ENCODE measurements at places on chromosomes 2 and 18.

GRCh38 chr2:226337941-226338600 is 461.5 kb downstream of the IRS1 start:
- no peak for DNase-seq

DNA sequence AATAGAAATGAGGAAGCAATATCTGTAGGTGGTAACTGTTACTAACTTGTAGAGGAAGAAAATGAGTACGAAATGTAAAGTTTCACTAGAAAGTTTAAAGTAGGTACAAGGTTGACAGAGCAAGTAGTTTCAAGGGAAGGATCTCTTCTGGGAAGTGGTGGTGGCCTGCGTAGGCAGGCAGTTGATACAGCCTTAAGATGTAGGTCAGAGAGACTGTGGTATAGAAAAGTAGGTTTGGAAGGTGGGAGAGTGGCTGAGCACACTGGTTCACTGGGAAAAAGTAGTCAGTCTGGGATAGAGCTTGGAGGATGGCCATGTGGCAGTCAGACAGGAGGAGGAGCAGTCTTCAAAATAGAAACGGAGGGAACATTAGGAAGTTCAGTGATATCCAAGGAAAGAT is 23.5 kb downstream of the KDM3A start:
- DNase-seq = no peak

DNA sequence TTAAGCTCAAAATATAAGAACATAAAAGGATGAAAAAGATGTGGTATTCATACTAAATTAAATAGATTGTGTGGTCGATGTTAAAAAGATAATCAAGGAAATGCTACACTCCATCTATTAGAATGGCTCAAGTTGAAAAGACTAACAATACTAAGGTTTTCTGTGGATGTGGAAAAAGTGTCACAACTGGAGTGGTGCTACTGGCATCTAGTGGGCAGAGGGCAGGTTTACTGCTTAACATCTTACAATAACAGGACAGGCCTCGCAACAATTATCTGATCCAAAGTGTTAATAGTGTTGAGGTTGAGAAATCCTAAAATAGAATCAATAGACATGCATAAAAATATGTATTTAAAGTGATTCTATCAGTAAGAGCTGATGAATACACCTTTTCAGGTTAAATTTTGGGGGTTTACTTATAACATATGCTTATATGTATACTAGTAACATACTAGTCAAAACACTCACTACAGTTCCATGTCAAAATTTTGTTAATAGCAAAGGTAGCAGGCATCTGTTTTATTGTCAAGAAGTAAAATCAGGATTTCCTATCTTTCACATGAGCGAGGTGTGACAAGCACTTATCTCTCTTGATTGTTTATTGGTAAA is 91.5 kb upstream of the TMEFF2 start:
- peak; percentile 64 for DNase-seq

DNA sequence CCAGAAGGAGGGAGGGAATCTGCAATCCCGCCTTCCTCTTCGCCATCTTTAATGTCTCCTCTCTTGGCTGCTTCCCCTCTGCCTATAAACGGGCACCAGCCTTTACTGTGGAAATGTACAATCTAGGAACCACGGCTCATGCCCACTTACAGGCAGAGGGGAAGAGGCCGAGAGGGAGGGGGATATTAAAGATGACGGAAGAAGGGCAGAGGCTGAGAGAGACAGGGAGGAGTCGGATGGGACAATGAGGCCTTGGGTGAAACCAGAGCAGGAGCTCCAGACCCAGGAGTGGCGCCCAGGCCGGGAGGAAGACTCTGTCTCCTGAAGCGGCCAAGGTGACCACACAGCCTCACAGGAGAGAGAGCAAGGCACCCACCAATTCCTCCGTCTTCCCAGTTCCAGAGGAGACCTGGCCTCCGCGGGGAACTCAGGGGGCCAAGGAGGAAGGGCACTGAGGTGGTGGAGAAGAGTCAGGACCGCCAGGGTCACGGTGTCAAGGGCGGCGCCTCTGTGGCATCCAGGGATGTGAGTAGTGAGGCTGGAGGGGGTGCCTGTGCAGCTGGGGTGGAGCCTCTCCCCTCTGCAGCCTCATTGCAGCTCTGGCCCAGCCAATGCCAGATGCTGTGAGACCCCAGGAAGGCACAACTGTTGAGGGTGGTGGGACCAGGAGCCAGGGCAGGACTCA is 67.8 kb downstream of the CIB4 start:
- DNase-seq = no peak

- no peak for DNase-seq
These were observed 15.9 kb downstream of the LTBP1 start for GRCh38 chr2:32962690-32963089.

- no peak for DNase-seq
These were observed 633.2 kb downstream of the NRXN1 start for GRCh38 chr2:50398766-50399056.

DNA sequence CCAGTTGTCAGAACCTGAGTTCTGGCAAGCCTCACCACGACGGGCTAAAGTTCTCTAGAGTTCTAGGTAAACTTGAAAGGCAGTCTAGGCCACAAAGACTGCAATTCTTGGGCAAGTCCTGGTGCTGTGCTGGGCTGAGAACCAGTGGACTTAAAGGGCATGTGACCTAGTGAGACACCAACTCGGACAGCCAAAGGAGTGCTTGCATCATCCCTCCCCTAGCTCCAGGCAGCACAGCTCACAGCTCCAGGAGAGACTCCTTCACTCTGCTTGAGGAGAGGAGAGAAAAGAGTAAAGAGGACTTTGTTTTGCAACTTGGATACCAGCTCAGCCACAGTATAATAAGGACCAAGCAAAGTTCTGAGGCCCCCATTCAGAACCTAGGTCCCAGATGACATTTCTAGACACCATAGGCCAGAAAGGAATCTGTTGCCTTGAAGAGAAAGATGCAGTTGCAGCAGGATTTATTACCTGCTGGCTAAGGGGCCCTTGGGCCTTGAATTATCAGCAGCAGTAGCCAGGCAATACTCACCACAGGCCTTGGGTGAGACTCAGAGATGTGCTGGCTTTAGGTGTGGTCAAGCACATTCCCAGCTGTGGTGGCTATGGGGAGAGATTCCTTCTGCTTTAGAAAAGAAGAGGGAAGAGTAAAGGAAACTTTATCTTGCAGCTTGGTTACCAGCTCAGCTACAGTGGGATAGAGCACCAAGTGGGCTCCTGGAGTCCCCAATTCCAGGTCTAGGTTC is 51.8 kb downstream of the UPP2 start:
- no peak for DNase-seq
